ENCODE measurements at places on chromosomes 13 and 19.
A peak's percentile ranks its signal among the peaks of the same experiment; 100 is the strongest.

- DNase-seq, result no peak
These were observed 262.8 kb upstream of the RFC3 start for GRCh38 chr13:33554919-33555791.

DNA sequence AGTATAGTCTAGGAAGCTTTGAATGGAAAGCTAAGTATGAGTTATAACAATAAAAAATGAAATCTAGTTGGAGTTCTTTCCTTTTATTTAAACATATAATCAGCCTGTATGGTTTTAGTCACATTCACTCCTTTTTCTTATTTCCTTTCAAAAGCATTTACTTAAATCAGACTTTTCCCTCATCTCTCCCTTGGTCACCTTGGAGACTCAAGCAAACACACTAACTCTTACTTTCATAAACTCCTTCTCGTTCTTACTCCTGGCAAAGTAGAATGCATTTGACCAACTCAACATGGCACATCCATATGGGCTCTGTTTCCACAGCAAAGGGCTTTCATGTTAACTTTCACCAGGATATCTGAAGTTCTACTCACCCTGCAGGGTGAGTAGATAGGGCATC is 400.0 kb downstream of the LMO7 start:
- no peak for DNase-seq

GRCh38 chr13:94248454-94249228 is 230.8 kb downstream of the DCT start:
- peak; percentile 80 for DNase-seq

- DNase-seq, result no peak
These were observed 23.3 kb upstream of the RBM26 start for GRCh38 chr13:79429309-79429708.

DNA sequence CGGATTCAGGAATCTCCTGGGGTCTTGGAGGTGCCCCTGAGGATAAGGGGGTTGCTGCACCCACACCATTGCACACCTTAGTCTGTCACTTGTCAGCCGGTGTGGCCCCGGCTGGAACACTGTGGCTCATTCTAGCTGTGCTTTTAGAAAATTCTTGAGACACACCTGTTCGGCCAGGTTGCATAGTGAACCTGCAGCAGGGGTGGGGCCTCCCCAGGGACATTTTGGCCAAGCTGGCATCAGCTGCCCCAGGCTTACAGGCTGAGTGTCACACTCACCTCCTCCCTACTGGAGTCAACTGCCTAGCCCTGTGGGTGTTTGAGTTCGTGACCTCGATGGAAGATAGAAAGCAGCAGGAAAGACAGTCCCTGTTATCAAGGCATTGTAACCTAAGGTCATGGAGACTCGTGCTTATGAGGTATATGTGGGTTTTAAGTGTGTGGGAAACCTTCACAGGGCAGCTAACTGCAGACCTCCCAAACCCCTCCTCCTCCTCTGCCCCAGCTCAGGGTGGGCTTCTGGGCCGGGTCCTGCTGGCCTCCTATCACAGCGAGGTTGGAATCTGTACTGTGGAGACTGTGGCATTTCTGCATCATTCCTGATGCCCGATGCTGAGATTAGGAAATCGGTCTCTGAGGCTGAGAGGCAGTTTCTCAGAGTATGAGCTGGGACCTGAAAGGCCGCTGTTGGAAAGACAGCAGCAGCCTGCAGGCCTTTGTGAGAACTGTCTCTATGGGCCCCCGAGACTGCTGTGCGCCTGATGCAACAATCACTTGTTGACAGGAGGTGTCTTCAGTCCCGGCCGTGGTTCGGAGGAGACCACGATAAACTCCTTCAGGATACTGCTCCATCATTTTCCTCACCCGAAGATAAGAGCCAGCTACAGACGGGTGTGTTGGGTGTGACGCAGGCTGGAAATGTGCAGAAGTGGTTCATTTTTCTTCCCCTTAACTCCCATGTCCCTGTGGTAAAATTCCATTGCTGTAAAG is 72.2 kb downstream of the ATP11A start:
- peak; percentile 62 for DNase-seq

GRCh38 chr19:17125062-17125727 is 49.6 kb downstream of the MYO9B start:
- no peak for DNase-seq

- DNase-seq, result no peak
These were observed 6.7 kb downstream of the BCL3 start for GRCh38 chr19:44755219-44755618.

- DNase-seq, result no peak
These were observed 5.9 kb downstream of the ZFR2 start for GRCh38 chr19:3862826-3863500.

Data from NCI-H69 (cell line).